Stimulated activated CD4-positive, alpha-beta T cell treated with anti-CD3 and anti-CD28 coated beads, TNF-alpha, amount 100 ng/mL, for 4 hours (primary cell): ENCODE measurements at places on chromosomes 2 and 18.

DNA sequence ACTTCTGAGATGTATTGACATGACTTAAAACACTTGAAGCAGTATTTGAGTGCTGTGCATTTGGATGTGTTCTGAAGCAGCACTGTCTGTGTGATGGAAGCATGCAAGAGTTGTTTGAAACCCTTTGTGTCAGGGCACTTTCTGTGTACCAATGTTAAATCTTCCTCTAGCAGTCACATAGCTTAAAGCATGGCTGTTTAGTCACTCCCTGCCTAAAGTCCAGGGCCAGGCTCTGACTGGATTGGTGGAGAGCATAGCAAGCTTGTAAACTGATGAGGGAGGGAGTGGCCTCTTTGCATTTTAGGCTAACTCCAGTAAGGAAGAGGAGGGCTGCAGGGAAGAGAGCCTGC is 73.5 kb downstream of the MYO1B start:
- DNase-seq: no peak

GRCh38 chr2:207939342-207940108 is 85.8 kb downstream of the PLEKHM3 start:
- no peak for DNase-seq

GRCh38 chr2:151774506-151774905 is 40.2 kb upstream of the NEB start:
- no peak for DNase-seq

- no peak for DNase-seq
Measured at GRCh38 chr2:47401789-47402554, 984 bp upstream of the MSH2 start.

GRCh38 chr18:62288665-62289008 is 36.5 kb upstream of the TNFRSF11A start:
- DNase-seq: no peak

GRCh38 chr2:204161886-204162285 is 225.3 kb downstream of the ICOS start:
- no peak for DNase-seq

- DNase-seq: no peak
Measured at GRCh38 chr2:46548103-46548486, 68.7 kb downstream of the TMEM247 start.

DNA sequence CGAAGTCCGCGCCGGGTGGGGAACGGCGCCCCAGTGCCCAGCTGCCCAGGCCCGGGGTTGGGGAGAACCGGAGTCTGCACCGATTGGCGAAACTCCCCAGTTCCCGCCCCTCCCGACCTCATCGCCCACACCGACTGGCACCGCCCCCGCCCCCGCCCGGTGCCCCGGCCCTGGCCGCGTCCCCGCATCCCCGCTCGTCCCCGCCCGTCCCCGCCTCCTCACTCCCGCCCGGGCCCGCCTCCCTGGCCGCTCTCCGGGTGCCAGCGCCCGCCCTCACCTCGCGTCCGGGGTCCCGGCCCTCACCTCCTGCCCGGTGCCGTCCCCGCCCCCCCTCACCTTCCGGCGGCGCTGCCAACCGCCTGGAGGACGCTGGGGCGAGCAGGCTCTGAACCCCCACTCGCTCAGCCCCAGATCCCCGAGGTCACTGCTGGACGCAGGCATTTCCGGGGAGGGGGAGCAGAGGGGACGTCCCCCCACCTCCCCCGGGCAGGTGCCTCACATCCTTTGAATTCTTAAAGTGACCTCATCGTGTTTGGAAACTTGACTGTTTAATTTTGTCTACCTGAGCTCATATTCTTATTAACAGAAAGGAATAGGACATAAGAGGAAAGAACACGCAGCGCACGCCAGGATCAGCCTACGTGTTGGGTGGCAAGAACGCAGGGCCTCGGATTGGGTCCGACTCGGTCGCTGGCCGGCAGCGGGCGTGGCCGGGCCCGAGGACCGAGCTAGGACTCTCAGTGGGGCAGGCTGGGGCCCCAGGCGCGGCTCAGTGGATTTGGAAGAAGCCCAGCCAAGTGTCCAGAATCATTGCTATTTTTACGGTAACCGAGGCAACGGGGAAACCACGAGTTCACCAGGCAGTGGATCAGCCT is at the start of gene FAM110C:
Gene FAM110C, minus strand, starts transcription at position 35 of the 875 bp plus-strand sequence. CDS start 120 bp downstream, outside the sequence.
- DNase-seq: peak; percentile 35

- DNase-seq: peak; percentile 45
Measured at GRCh38 chr2:102449370-102449974, 23.6 kb upstream of the SLC9A4 start.

DNA sequence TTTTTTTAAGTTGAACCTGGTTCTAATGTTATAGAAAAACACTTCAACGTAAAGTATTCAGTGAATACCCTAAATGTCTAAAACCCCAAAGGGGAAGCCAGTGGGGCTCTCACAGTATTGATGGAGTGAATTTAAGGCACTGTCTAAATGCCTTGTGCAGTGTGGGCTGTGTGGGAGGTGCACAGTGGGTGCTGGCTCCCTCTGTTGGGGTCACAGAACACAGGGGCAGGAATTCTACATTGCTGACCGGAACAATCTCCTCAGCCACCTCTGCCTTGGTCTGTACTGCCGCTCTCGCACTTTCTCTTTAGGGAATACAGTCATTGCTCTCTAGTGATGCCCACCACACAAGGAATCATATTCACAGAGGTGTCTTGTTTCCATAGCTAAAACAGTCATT is 45.4 kb downstream of the SPRED2 start:
- DNase-seq: no peak

DNA sequence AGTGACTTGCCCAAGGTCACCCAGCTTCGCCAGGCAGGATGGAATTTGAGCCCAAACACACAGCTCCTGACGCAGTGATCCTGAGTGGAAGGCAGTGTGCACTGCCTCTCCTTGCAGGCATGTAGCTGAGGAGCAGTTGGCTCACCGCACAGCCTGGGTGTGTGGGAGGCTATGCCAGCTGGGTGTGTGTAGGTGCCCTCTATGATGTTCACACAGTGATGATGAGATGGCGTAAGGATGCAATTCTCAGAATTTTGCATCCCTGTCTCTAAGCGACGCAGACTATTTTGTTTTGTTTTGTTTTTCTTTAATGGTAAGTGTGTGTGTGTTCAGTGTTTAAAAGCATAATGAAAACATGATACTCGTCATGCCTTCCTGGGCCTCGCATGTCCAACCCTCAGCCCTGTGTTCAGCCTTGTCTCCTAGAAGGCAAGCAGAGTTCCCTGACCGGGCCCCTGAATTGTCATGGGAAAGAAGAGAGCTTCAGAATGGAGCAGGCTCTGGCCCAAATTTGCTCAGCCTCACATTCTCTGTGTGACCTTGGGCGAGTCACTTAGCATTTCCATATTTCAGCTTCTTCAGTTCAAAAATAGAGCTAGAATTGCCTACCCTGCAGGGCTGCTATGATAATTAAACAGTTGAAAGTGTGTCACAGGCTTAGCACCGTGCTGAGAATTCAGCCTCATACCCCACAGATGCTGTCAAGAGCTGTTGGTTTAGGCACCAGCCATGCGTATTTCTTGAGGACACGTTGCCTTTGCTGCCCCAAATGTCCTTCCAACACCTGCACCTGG is 603.6 kb upstream of the RAB6C start:
- DNase-seq: no peak

DNA sequence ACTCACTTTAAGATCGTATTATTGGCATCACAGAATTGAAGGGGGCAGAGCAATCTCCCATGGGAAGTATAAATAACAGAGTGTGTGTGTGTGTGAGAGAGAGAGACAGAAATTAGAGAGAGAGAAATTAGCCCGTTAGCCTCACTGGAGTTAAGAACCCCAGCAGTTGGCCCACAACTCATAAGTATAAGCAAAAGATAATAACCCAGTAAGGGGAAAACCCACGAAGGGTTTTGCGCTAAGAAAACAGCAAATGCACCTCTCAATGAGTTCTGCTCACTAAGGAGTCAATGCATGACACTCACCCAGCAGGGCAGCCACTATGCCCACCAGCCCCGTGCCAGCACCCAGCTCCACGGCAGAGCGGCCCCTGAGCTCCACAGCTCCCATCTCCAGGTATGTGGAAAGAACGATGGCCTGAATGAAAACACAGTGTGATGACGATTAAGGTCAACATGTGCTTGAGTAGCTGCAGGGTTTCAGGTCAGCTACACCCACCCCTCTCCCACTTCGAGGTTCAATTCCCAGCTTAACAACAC is 3.6 kb downstream of the METTL21A start:
- DNase-seq: no peak

DNA sequence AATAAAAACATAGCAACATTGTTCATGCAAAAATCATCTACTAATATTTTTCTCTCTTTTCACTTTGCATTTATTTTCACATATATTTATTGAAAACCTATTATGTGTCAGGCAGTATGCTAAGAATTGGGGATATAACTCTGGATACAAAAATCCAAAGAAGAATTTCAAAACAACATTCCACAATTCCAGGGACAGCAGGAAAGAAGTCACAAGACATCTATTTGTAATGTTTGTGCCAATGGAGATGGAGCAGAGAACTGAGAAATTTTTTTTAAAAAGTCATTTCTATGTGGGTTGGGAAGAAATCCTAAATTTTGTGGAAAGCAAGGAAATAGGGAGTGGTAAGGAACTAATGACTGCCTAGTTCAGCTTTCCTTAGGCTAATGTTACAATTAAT is 128.6 kb upstream of the TLK1 start:
- DNase-seq: no peak

DNA sequence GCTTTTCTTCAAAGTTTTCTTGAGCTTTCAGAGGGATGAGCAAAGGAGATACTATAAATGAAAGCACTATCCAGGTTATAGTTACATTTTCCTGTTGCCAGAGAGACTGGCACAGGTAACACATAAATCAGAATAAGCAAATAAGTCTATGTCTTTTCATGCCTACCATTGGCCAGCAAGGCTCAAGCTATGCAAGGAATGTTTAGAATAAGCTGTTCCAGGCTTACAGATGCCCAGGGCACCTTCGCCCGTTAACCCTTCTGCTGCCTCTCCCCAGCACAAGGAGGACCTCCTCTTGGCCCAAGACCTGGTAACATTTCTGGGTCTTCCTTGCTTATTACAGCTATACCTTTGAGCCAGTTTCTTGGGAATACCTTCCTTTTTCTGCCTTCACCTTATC is 233.7 kb upstream of the MEIS1 start:
- DNase-seq: no peak

DNA sequence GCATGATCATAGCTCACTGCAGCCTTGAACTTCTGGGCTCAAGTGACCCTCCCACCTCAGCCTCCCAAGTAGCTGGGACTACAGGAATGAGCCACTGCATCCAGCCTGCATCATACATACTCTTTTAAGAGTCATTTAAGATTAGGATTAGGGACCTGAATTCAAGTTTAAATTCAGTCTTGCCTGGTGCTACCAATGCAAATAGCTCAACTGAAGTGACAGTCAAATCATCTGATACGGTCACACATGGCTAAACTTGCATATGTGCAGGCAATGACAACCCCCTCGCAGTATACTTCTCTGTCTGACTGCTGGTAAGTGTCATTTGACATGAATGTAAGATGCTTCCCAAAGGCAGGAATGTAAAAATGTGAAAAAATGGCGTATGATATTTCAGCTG is 31.8 kb upstream of the TMEM131 start:
- no peak for DNase-seq

GRCh38 chr18:2967820-2968219 is 45.1 kb downstream of the LPIN2 start:
- no peak for DNase-seq

DNA sequence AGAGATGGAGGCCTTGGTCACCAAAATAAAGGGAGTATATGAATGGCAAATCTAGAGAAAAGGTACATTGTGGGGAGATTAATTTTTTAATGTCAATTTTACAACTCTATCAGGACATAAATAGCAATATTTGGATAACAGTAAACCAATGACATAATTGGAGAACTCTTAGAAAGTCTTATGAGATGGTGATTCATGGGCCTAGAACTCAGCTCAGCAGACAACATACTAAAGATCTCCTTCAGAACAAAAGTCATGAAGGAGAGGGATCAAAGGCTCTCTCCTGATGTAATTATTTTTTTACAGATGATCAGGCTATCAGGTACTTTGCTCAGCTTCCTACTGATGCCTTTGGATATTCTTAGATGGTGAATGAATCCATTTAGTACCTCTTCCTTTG is 90.0 kb downstream of the CRACDL start:
- DNase-seq: no peak

- DNase-seq: no peak
Measured at GRCh38 chr2:43363120-43363519, 136.7 kb upstream of the ZFP36L2 start.

DNA sequence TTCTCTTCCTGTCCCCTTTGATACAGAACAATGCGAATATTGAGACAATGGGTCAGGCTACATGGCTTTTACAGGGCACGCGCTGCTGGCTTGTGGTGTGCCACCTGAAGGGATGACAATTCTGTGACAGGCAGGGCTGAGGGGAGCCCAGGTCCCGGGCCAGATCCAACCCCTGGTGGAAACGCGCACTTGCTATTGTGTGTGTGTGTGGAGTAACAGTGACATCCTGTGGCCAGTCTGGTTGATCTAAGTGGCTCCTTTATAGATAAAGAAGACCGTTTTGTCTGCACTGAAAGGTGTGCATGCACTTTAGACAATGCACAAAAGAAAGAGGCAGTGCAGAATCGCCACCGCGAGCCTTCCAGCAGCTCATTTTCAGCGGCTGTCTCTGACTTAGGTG is 273.6 kb downstream of the HRH4 start:
- DNase-seq: no peak

- DNase-seq: no peak
Measured at GRCh38 chr2:68411397-68412126, 46.5 kb downstream of the PLEK start.

GRCh38 chr2:98025481-98026037 is 29.8 kb upstream of the TMEM131 start:
- no peak for DNase-seq

GRCh38 chr18:46868169-46868921 is 49.0 kb downstream of the PIAS2 start:
- no peak for DNase-seq

- no peak for DNase-seq
Measured at GRCh38 chr18:58784601-58785137, 80.0 kb upstream of the ZNF532 start.

- peak; percentile 80 for DNase-seq
Measured at GRCh38 chr2:27217173-27218121, at the start of gene CAD. TSS of gene CAD (plus strand) at chr2:27217369. CDS start at chr2:27217552, 183 bp downstream.

GRCh38 chr2:96344011-96344410 is 8.4 kb downstream of the NCAPH start:
- no peak for DNase-seq

DNA sequence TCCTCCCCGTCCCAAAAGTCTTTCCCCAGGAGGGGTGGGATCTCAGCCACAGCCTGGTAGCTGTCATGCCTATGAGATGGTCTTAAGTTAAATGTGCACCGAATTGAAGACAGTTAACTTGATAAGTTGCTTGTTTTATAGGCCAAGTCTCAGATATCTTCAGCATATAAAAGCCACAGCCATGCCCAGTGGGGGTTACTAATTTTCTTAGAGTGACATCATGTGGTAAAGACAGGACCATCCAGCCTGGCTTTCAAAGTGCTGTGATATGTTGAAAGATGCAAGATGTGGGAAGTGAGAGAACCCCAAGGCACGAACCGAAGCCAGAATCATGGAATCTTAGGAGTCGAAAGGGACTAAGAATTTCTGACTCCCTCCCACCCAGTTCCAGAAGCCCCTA is 42.1 kb upstream of the FAM124B start:
- DNase-seq: no peak

- no peak for DNase-seq
Measured at GRCh38 chr2:171852366-171852888, 41.6 kb downstream of the SLC25A12 start.

- DNase-seq: no peak
Measured at GRCh38 chr2:151845884-151846283, 17.7 kb upstream of the ARL5A start.

- no peak for DNase-seq
Measured at GRCh38 chr2:64839844-64840243, 149.4 kb upstream of the SLC1A4 start.
